Activated CD8-positive, alpha-beta T cell treated with anti-CD3 and anti-CD28 coated beads for 36 hours (primary cell): ENCODE measurements at places on chromosomes 2 and 18.

DNA sequence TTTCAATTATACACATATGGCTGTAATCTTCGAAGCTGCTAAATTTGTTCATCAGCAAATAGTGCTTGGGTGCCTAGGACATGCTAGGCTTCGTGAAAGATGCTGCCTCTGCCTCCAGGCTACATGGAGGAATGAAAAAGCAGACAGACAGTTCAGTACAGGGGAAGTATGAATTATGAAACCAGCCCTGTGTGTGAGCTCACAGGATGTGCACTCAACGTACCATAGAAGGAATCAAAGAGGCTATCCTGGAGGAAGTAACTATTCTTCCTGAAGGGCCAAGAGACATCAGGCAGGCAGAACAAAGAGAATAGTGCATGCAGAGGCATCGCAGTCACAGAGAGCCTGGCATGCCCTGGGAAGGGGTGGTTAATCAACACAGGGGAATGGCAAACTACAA lies 61.4 kb downstream of the DYM start:
- no peak overlapping the region for H3K4me3 ChIP-seq
- no peaks in the 10 kb centered on the region for H3K27me3 ChIP-seq
- DNase-seq: no peak
- peaks cover 20% of the 10 kb centered on the region for H3K36me3 ChIP-seq

GRCh38 chr2:16175247-16175825 lies 235.0 kb downstream of the MYCN start:
- peaks cover 2% of the 10 kb centered on the region for H3K27me3 ChIP-seq
- no peak for DNase-seq
- H3K36me3 ChIP-seq: no peaks in the 10 kb centered on the region
- no peaks in the 10 kb centered on the region for H3K4me1 ChIP-seq

DNA sequence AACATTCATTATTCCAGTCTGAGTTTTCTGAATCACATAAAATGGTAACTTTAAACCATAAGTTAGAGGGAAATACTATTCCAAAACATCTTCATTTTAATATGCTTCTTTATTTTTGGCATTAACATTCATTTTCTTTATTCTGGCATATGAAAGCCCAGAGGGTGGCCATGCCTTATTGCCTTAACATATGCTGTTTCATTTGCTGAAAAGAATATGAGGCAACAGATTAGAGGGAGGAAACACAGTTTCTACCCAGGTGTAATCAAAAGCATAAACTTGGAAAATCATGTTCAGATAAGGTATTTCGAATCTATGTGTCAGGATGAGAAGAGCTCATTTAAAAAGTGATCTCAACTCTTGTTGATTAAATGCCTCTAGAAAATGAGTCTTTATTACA lies 379.9 kb upstream of the DSEL start:
- no peaks in the 10 kb centered on the region for H3K36me3 ChIP-seq
- H3K27me3 ChIP-seq: no peaks in the 10 kb centered on the region
- no peaks in the 10 kb centered on the region for H3K4me1 ChIP-seq
- no peak overlapping the region for H3K27ac ChIP-seq

- no peak overlapping the region for H3K27ac ChIP-seq
- H3K36me3 ChIP-seq: no peaks in the 10 kb centered on the region
- peaks cover 2% of the 10 kb centered on the region for H3K27me3 ChIP-seq
- H3K4me3 ChIP-seq: no peak overlapping the region
- no peak for DNase-seq
Observed at GRCh38 chr2:68857855-68858456, 13.2 kb downstream of the BMP10 start.

DNA sequence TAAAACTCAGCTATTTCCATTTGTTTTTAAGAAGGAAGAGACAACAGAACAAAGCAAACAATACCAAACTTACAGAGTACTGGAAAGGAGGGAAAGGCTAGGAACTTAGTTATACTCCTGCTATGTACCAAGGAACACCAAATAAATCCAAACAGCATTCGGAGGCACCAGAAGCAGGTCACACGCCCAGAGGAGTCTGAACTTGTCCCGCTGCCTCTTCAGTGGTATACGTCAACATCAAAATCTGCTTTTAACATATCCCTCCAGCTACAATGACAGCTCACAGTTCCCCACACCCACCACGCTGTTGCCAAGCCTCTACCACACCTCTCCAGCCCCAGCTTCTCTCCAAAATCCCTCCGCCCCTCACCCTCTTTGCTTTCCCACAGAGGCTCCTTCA lies 17.3 kb downstream of the C2orf76 start:
- H3K27me3 ChIP-seq: no peaks in the 10 kb centered on the region
- no peaks in the 10 kb centered on the region for H3K4me1 ChIP-seq
- no peak overlapping the region for H3K4me3 ChIP-seq
- no peak for DNase-seq
- no peak overlapping the region for H3K27ac ChIP-seq

GRCh38 chr18:13539050-13539449 lies 187.3 kb downstream of the FAM210A start:
- peaks cover 73% of the 10 kb centered on the region for H3K4me1 ChIP-seq
- no peaks in the 10 kb centered on the region for H3K27me3 ChIP-seq
- peak; percentile 67 for DNase-seq
- peaks cover 4% of the 10 kb centered on the region for H3K36me3 ChIP-seq
